ENCODE measurements at places on chromosomes 12 and 14.

GRCh38 chr12:46900734-46901463, 75.1 kb upstream of the SLC38A4 start:
- DNase-seq = no peak

- DNase-seq = no peak
Observed at GRCh38 chr14:71536927-71537772, 395.1 kb upstream of the RGS6 start.

- no peak for DNase-seq
Observed at GRCh38 chr14:69753860-69754259, 13.1 kb upstream of the SRSF5 start.

GRCh38 chr14:77549451-77549850, 50.8 kb upstream of the ISM2 start:
- no peak for DNase-seq

- no peak for DNase-seq
Observed at GRCh38 chr14:71933001-71933587, 865 bp downstream of the RGS6 start.

GRCh38 chr14:53103636-53104340, 49.3 kb downstream of the DDHD1 start:
- DNase-seq = no peak

- no peak for DNase-seq
Observed at GRCh38 chr12:106058256-106059182, 80.2 kb downstream of the NUAK1 start.

DNA sequence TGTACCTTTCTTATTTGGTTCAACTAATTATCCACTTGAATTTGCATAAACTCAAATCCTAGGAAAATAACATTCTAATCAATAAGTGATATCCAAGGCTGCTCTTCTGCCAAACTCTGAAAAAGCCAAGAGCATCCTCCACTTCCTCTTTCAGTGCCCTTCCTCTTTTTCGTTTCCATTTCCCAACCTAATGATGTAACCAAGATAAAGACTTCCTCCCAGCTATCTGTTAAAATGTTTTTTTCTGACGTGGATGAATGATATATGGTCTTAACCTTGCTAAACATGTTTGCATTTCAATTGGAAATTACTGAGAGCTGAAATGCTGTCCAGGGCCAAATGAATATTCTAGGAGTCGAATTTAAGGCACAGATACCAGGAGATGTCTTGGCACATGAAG, 459.5 kb upstream of the PDE3A start:
- DNase-seq = no peak

DNA sequence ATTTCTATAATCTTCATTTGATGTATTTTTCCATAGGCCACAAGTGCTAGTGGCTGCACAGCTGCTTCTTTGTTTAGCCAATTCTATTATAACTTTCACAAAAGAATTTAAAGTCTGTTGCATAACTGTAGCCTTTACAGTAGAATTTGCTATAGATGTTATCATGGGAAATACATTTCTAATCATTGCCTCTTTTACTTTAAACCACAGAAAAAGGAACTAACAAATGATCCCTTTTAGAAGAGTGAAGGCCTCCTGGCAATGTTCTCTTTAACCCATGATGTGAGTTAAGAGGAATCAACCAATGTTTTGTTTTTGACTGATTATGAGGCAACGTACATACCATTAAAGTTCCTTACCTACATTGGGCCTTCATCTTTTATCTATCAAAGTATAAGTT, 68.8 kb downstream of the RPL10L start:
- DNase-seq = no peak

DNA sequence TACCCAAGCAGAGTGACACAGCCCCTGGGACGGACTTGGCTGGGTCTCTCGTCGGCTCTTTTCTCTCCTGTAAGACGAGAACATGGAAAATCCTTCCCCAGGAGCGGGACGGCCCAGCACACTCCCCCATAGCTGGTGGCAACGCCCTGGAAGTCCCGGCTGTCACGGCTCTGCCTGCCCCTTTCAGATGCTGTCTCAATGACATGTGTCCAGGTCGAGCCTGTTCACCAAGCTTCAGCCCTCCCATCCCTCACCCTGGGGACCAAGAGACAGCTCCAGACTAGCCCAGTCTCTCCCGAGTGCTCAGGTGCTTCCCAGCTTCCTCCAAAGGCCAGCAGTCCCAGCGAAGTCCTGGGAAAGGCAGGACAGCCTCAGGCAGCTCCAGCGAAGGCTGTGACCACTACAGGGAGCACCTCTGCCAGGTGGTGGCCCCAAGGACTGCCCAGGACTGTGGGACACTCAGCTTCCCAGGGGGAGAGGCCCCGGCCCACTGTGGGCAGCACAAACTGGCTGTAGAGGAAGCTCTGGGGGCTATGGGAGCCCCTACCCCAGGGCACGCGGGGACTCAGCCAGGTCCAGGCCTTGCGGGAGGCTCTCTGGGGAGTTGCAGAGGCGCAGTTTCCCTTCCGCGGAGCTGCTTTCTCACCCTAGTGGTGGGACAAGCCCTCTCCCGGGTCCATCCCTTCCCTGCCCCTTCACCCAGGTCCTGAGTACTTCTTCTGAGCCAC, 33.6 kb downstream of the TNFAIP2 start:
- DNase-seq = no peak

- DNase-seq = no peak
Observed at GRCh38 chr12:82474181-82474797, 116.0 kb downstream of the METTL25 start.

- no peak for DNase-seq
Observed at GRCh38 chr12:98738539-98738938, 93.4 kb downstream of the APAF1 start.

DNA sequence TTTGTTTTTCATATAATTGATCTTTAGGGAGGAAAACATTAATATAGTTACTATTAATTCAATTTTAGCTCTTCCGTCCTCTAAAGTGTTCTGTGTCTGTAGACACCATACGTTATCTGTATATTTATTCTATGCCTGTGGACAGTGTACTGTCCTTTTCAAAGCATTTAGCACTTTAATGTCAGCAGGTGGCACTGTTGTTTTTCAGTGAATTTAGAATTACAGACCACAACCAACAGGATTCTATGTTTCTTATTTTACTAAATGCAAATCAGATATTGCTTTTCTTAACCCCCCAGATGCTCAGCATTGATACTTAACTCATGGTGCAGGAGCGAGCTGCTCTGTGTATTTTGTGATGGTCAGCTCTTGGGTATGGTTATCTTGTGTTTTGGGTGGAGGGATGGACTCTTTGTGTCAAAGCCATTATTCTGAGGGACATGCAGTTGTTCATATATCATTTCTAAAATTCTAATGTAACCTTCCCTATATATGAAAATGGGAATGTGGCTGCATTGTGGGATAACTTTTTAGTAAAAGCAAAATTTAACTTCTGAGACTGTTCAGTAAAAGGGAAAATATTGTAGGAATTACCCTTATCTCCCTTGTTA, 65.2 kb downstream of the PAPOLA start:
- no peak for DNase-seq

DNA sequence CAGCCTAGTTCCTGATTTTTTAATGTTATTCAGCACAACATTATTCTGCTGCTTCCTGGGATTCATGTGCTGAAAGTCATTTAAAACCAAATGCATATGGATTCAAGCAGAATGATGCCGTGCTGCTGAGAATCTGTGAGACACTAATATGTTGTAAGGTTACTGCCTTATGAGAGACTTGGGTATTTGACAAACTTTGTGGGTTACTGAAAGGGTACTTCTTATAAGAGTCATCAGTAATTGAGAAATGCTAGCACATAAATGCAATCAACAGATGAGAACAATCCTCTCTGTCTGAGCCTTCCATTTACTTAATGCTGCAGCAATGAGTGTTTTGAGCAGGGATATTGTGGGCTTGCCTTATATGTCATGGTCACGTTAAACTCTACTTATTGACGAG, 175.7 kb downstream of the NPAS3 start:
- DNase-seq = no peak

Measured in activated T-helper 9 cell treated with anti-CD3 and anti-CD28 coated beads, Interleukin-2, amount 50 U/mL, for 16 hours (primary cell).